Stimulated activated CD8-positive, alpha-beta memory T cell treated with anti-CD3 and anti-CD28 coated beads, Interleukin-4, amount 100 ng/mL, for 24 hours (primary cell): ENCODE measurements at places on chromosomes 5 and 9.

GRCh38 chr5:27778121-27778520, 739.7 kb upstream of the CDH9 start:
- no peak for DNase-seq

- DNase-seq, result no peak
Measured at GRCh38 chr5:32539981-32540845, 45.1 kb upstream of the SUB1 start.

GRCh38 chr9:98091735-98092612, 27.0 kb downstream of the TRIM14 start:
- DNase-seq, result no peak

DNA sequence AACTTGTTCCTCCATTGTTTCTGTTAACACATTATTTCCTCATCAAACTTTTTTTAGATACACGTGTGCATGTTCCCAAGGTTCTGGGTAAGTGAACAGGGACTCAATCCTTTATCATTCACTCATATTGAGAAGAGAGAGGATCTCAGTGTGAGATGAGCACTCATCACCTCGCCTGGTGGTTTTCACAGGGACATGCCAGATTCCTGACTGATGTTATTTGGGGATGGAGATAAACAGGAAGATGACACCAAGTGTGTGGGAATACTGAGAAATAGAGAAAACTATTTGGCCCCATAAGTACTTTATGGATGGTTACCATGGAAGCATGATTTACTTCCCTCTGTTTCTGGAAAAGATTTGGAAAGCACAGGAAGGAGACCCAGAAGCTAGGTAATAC, 533.3 kb upstream of the DMAC1 start:
- DNase-seq, result no peak

DNA sequence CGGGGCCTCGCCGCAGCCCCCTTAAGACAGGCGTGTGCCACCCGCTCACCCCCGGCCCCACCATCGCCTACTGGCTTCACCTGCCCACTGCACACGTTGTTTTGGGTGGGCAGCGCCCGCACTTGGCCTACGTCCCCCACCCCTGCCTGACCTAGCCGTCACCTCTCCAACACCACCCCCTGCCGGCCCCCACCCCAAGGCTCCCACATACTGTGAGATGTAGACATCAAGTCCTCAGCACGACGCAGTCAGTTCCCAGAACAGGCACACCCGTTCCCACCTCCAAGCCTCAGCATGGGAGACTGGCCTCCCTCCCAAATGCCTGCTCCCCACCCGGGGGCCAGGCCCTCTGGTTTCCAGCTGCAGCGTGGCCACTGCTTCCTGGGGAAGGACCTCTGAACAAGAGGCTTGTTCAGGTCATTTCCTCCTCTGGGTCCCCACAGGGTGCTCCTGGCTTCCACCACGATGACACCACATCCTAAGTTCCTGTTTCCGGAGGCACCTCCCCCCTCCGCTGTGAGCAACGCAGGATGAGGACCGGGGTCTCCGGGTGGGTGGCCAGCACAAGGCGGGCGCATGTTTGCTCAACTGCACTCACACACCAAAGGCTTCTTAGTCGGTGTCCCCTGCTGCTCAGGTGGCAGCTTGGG, 11.3 kb downstream of the DBN1 start:
- DNase-seq, result no peak
